ENCODE measurements at places on chromosomes 4 and X. TPM values are rescaled to one million over a fixed set of nuclear protein-coding genes. Genes with fewer than 3 reads are reported as not detected.

ARL9 gene
- total RNA-seq, result not detected

ZNF732 gene
- total RNA-seq, result not detected

DAPP1 gene
- 6.4 TPM for total RNA-seq

FAM133A gene
- total RNA-seq, result not detected

CT45A6 gene
- not detected for total RNA-seq

ADRA2C gene
- total RNA-seq, result not detected

Data from transverse colon (tissue), 4 donors.